ENCODE measurements at places on chromosomes 7 and 10.

DNA sequence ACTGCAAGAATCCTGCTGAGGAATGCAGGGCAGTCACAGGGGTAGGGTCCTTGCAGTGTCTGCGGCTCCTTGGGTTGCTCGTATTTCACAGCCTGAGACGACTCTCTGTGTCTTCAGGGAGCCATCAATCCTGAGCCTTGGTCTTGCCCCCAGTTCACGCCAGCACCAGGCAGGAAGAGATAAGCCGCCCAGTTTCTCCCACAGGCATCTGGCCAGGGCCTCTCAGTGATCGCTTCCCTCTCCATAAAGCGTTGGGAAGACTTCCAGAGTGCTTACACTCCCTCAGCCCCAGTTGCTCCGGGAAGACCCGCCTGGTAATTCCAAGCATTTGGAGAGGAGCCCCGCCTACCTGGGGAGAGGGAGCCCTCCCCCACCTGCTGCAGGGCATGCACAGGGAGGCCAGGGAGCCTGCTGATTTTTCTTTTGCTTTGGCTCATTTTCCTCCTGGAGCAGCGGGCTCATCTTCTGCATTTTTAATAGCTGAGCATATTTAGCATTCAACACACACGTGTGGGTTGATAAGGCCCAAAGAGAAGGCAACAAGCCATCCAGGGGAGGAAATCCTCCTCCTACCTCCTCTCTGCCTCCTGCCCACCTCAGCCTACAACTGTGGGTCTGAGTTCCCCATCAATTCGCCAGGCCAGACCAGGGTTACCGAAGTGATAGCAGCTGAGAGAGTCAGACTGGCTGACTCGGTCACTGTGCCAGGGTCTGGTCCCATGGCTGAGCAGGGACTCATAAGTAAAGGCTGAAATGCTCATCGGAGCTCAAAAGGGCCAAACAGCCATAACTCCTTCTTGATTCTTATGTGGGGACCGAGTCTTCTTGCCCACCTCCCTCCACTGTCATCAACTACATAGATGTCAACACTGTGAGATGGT lies 74.4 kb upstream of the EFCAB10 start:
- no peak for DNase-seq

- peak; percentile 68 for DNase-seq
Observed at GRCh38 chr7:119270045-119270464, 1002.9 kb upstream of the KCND2 start.

- no peak for DNase-seq
Observed at GRCh38 chr7:71182438-71182935, 50.5 kb downstream of the GALNT17 start.

GRCh38 chr10:130634816-130635215 lies 498.6 kb downstream of the GLRX3 start:
- DNase-seq = no peak

GRCh38 chr10:69874449-69874848 lies 72.7 kb downstream of the COL13A1 start:
- DNase-seq = peak; percentile 84

- no peak for DNase-seq
Observed at GRCh38 chr7:133754708-133755107, 372.4 kb upstream of the LRGUK start.

DNA sequence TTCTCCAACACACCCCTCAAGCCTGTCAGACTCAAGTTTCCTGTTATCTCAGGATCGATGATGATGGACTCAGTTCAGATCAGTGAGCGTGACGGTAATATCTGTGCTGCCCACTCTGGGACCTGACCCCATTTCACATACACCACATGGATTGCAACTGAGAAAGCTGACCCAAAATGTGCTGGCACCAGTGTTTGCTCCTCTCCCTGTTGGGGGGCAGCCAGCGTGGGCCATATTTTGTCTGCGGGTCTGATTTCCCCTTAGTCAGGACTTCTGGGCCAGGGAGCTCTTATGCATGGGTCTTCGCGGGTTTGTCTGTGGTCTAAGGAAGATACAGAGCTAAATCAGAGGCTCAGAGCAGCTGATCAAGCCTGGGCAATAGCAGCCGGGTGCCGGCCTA lies 42.6 kb upstream of the TRIM8 start:
- no peak for DNase-seq

DNA sequence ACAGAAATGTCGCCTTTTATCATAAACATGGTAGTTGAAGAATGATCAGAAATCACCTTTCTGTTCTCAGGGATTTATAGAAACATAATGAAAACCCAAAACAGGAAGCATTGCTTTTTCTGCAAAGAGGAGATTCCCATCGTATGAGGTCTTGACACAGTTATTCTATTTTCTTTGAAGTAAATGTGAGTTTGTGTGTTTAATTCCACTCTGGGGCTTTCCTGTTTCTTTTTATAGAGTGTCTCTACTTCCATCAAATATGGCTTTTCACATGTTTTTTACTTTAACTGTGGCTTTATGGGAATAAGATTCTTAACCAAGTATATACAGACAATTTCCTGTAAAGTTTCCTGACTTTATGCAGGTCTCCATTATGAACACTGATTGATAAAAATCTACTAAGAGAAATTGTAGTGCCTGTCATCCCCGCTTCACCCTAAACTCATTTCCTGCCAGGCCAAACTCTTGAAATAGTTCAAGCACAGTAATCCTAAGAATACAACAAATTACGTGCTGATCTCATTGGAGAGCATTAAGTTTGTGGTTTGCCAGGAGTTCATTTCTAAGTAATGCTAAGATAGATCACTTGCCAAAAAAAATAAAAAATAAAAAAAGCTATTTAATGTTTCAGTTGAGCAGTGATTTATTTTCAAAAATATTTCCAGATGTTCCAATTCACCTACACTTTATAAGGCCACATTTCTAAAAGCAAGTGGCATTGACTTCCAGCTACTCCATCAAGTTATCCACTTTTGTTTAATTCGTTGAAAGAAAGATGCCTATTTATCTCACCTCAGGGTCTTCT lies 52.2 kb upstream of the SEC61G start:
- peak; percentile 79 for DNase-seq

- DNase-seq = peak; percentile 60
Observed at GRCh38 chr10:24449321-24449740, 240.4 kb downstream of the KIAA1217 start.

DNA sequence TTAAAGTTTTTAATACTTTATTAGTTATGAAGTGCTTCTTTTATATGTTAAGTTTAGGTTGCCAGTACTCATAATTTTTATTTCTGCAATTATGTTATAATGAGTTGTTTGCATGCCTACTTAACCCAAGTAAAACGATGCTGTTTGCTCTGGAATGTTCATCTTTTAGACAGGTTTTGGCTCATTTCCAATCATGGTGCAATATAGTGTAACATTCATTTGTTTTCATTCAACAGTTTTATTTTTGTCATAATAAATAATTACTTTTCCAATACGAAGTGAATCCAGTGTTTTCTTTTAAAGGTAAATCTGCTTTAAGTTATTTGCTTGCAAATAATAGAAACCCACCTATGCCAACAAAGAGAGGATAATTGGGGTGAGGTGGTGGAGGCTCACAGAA lies 22.1 kb downstream of the ARL5B start:
- peak; percentile 29 for DNase-seq

GRCh38 chr10:57864765-57865680 lies 402.7 kb downstream of the IPMK start:
- DNase-seq = no peak

DNA sequence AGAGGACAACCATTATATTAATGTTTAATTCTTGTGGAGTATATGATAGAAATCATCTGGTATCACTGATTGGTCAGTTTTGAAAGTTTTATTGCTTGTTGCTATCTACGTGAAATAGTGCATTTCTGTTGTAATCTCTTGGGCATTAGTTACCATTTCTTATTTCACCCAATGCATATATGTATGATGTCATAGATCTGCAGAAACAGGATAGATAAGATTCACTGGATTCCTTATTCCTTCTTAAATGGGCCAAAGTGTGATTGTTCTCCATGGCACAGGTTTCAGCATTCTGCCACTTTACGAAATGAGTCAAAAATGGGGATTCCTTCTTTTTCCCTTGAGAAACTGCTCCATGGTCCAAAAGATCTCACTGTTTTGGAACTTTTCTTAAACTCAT lies 56.6 kb downstream of the VTI1A start:
- no peak for DNase-seq

GRCh38 chr7:115178835-115179234 lies 256.9 kb downstream of the MDFIC start:
- DNase-seq = no peak

- no peak for DNase-seq
Observed at GRCh38 chr10:74586088-74586585, 240.3 kb upstream of the KAT6B start.

GRCh38 chr10:30747633-30748032 lies 118.1 kb upstream of the LYZL2 start:
- DNase-seq = peak; percentile 63

DNA sequence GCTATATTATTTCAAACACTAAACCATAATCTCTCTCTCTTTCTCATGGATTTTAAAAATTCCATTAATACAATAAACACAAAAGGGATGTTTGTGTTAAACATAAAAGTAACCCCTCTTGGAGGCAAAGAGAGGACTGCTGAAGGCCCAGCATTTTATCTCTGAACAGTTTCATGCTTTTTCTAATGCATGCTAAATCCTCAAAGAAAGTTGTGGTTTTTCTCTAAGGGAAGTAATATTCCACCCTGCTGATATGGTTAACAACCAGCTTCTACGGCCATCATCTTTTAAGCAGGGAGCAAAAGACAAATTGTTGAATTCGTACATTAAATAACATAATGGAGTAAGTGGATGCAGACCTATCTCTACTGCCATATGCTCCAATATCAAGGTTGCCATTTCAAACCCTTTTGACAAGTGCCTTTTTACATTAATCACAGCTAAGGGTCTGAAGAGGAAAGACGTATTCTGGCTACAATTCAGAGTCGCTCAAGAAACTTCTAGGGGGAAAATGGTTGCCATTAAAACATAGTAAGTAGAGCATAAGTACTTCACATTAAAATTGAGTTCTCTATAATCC lies 103.1 kb downstream of the SLC25A13 start:
- DNase-seq = no peak

Measured in fibroblast of skin of back (primary cell).